ENCODE measurements at places on chromosomes 13 and 19. TPM values are rescaled to one million over a fixed set of nuclear protein-coding genes. Genes with fewer than 3 reads are reported as not detected.

GRCh38 chr13:45678282-45678681, 23.8 kb upstream of the CBY2 start:
- peaks cover 20% of the 10 kb centered on the region for H3K4me1 ChIP-seq
- H3K27me3 ChIP-seq = no peaks in the 10 kb centered on the region
- H3K36me3 ChIP-seq = no peaks in the 10 kb centered on the region
- H3K27ac ChIP-seq = no peak overlapping the region
- DNase-seq = no peak
- no peak overlapping the region for H3K4me3 ChIP-seq

ESD gene
- 96.9 TPM for total RNA-seq

DNA sequence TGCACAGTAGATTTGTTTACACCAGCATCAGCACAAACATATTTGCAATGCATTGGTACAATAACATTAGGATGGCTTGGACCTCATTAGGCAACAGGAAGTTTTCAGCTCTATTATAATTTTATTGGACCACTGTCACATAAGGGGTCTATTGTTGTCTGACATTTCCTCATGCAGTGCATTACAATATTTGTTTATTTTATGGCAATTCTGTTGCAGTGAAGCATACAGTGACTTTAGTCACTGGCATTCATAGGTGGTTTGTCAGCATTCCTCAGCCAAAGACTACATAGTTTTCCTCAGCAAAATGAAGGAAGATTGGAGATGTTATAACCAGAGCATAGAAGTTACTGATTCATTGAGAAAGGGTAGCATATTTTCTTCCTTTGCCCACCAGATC, 1732.9 kb downstream of the PCDH9 start:
- H3K4me3 ChIP-seq = no peak overlapping the region
- H3K27me3 ChIP-seq = no peaks in the 10 kb centered on the region
- H3K4me1 ChIP-seq = peaks cover 10% of the 10 kb centered on the region

DNA sequence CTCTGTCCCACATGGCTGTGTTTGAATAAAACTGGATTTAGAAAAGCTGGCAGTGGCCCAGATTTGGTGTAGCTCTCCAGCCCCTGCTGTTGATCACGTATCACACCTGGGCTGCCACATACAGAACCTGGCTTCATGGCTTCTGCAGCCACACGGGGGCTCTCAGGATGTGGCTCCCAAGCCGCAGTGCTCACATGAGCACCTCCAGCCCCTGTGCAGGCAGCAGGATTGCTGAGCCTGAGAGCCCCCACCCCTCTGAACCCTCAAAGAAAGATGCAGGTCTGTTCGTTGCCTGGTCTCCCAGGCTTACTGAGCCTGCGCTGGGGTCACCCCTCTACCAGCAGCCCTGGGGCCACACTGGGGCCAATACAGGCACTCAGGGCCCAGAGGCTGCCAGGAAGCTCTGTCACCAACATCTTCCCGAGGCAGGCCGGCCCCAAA, 2.7 kb downstream of the PLEKHF1 start:
- H3K4me3 ChIP-seq = no peak overlapping the region
- peaks cover 9% of the 10 kb centered on the region for H3K36me3 ChIP-seq
- H3K4me1 ChIP-seq = peaks cover 22% of the 10 kb centered on the region
- H3K27me3 ChIP-seq = peaks cover 4% of the 10 kb centered on the region
- no peak for DNase-seq
- H3K27ac ChIP-seq = no peak overlapping the region

GRCh38 chr13:112713517-112714253, 23.8 kb downstream of the ATP11A start:
- H3K36me3 ChIP-seq = peaks cover 10% of the 10 kb centered on the region
- H3K4me3 ChIP-seq = no peak overlapping the region
- H3K27ac ChIP-seq = peak overlapping the region; percentile 64
- H3K27me3 ChIP-seq = no peaks in the 10 kb centered on the region
- DNase-seq = no peak

- H3K36me3 ChIP-seq = no peaks in the 10 kb centered on the region
- peak overlapping the region; percentile 49 for H3K27ac ChIP-seq
- no peaks in the 10 kb centered on the region for H3K27me3 ChIP-seq
- no peak for DNase-seq
- peaks cover 11% of the 10 kb centered on the region for H3K4me1 ChIP-seq
Observed at GRCh38 chr13:73177916-73178565, 119.2 kb downstream of the KLF5 start.

- no peaks in the 10 kb centered on the region for H3K36me3 ChIP-seq
- H3K27ac ChIP-seq = peak within 1 kb of the TSS; percentile 63
- peak; percentile 34 for DNase-seq
Observed at GRCh38 chr13:25171517-25172302, at the start of gene AMER2. Gene AMER2, minus strand, starts transcription at chr13:25172288. Its CDS starts 669 bp downstream, at chr13:25171619.

DNA sequence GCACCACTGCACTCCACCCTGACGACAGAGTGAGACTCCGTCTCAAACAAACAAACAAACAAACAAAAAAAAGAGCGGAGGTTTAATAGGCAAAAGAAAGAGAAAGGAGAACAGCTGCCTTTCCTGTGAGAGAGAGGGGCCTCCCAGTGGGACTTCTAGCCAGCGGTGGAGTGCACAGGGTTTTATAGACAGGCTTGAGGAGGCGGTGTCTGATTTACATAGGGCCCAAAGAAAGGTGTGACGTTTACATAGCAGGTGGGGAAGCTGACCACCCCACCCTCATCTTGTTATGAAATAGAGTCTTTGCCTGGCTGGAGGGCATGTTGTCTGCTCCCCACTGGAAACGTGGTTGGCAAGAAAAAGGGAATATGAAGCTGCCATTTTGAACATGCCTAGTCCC, 106.0 kb upstream of the CSNK1A1L start:
- no peak overlapping the region for H3K27ac ChIP-seq
- no peak overlapping the region for H3K4me3 ChIP-seq
- no peak for DNase-seq
- no peaks in the 10 kb centered on the region for H3K27me3 ChIP-seq
- no peaks in the 10 kb centered on the region for H3K4me1 ChIP-seq

CNMD gene
- total RNA-seq = 1.1 TPM

DNA sequence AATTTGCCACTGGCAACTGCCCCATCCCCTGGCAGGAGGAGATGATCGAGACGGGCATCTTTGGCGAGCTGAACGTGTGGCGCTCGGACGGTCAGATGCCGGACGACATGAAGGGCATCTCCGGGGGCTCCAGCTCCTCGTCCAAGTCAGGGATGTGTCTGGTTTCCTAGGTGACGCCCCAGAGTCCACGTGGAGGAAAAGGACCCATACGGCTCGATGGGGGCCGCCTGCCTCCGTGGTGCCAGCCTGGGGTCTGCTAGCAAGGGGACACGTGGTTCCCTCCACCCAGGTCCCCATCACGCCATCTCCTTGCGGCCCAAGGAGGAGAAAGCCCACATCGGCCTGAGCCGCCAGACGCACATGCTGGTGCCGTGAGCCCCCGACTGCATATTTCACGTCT, 23.8 kb upstream of the TMEM255B start:
- DNase-seq = no peak
- no peaks in the 10 kb centered on the region for H3K36me3 ChIP-seq
- no peak overlapping the region for H3K27ac ChIP-seq
- no peaks in the 10 kb centered on the region for H3K4me1 ChIP-seq

GRCh38 chr13:35086667-35087066, 144.6 kb downstream of the NBEA start:
- no peak overlapping the region for H3K27ac ChIP-seq
- H3K27me3 ChIP-seq = no peaks in the 10 kb centered on the region
- no peak overlapping the region for H3K4me3 ChIP-seq
- peaks cover 20% of the 10 kb centered on the region for H3K36me3 ChIP-seq
- H3K4me1 ChIP-seq = no peaks in the 10 kb centered on the region
